ENCODE measurements at places on chromosomes 4 and X. TPM values are rescaled to one million over a fixed set of nuclear protein-coding genes. Genes with fewer than 3 reads are reported as not detected.

- no peak overlapping the region for H3K27ac ChIP-seq
- H3K27me3 ChIP-seq = no peaks in the 10 kb centered on the region
- H3K4me1 ChIP-seq = no peaks in the 10 kb centered on the region
- H3K36me3 ChIP-seq = no peaks in the 10 kb centered on the region
- no peak for DNase-seq
These were observed 676.3 kb upstream of the BOD1L1 start for GRCh38 chr4:14303856-14304255.

- H3K4me3 ChIP-seq = no peak overlapping the region
- H3K27ac ChIP-seq = no peak overlapping the region
- no peaks in the 10 kb centered on the region for H3K36me3 ChIP-seq
- no peak for DNase-seq
- H3K4me1 ChIP-seq = no peaks in the 10 kb centered on the region
- peaks cover 2% of the 10 kb centered on the region for H3K27me3 ChIP-seq
These were observed 15.6 kb upstream of the ADH5 start for GRCh38 chr4:99104153-99104552.

DNA sequence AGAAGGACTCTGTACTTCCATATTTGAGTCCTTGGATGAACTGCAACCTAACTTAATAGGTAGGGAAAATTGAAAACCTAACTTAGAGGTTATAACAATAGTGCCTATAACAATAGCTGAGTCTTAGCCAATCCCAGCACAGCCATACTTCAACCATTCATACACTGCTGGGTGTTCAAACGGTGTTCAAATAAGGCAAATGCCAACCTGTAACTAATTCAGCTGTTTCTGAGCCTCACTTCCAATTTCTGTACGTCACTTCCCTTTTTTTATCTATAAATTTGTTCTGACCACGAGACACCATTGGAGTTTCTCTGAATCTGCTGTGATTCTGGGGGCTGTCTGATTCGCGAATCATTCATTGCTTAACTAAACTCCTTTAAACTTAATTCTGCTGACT is 9.6 kb upstream of the GRSF1 start:
- no peaks in the 10 kb centered on the region for H3K27me3 ChIP-seq
- no peak for DNase-seq
- H3K36me3 ChIP-seq = peaks cover 4% of the 10 kb centered on the region
- H3K27ac ChIP-seq = no peak overlapping the region
- no peaks in the 10 kb centered on the region for H3K4me1 ChIP-seq
- no peak overlapping the region for H3K4me3 ChIP-seq

Gene FGFR3
- total RNA-seq = 0.39 TPM

Gene FGG
- not detected for total RNA-seq

DNA sequence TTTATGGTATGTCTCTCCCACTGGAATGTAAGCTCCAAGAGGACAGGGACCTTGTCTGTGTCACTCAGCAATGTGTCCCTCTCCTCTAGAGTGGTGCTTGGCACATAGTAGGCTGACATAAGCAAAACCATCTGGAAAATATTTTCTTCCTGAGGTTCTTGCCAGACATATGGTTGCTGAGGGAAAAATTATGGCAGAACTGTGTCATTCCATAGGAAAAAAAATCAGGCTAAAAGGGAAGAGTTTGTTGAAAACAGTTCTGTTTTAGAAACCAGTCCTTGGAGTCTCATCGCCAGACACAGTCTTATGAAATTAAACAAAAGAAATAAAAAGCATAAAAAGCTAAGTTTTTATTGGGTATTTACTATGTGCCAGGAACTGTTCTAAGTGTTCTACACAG is 60.9 kb downstream of the RTL9 start:
- H3K36me3 ChIP-seq = no peaks in the 10 kb centered on the region
- peaks cover 4% of the 10 kb centered on the region for H3K27me3 ChIP-seq
- no peak overlapping the region for H3K27ac ChIP-seq
- H3K4me1 ChIP-seq = no peaks in the 10 kb centered on the region
- no peak for DNase-seq

DNA sequence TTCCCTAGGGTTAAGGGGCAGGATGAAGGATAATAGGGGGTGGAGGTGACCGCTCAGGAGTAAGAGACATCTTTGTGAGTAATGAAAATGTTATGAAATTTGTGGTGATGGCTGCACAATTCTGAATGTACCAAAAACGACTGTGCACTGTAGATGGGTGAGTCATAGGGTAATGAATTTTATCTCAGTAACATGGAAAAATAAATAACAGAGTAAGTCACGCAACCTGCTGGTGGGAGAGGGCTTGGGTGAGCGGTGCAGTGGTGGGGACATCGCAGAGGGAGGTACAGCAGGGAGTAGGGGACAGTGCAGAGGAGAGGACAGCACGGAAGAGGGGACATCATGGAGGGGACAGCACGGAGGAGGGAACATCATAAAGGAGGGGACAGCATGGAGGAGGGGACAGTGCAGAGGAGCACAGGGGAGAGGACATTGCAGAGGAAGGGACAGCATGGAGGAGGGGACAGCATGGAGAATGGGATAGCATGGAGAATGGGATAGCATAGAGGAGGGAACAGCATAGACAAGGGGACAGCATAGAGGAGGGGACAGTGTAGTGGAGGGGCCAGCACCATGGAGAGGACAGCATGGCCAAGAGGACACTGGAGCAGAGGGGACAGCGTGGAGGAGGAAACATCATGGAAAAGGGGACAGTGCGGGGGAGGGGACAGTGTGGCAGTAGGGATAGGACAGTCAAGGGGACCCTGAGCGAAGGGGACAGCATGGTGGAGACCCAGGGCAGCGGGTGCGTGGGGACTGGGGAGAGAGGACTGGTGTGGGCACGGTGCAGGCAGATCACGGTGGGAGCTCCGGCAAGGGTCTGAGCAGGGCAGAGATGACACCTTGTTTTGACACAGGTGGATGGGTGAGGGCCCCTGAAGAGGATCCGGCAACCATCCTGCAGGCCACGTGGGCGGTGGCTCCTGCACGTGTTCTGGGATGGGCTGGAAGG is 68.5 kb upstream of the MXD4 start:
- DNase-seq = no peak
- H3K36me3 ChIP-seq = peaks cover 6% of the 10 kb centered on the region
- peaks cover 3% of the 10 kb centered on the region for H3K27me3 ChIP-seq
- H3K4me3 ChIP-seq = no peak overlapping the region
- H3K4me1 ChIP-seq = no peaks in the 10 kb centered on the region
- no peak overlapping the region for H3K27ac ChIP-seq

DNA sequence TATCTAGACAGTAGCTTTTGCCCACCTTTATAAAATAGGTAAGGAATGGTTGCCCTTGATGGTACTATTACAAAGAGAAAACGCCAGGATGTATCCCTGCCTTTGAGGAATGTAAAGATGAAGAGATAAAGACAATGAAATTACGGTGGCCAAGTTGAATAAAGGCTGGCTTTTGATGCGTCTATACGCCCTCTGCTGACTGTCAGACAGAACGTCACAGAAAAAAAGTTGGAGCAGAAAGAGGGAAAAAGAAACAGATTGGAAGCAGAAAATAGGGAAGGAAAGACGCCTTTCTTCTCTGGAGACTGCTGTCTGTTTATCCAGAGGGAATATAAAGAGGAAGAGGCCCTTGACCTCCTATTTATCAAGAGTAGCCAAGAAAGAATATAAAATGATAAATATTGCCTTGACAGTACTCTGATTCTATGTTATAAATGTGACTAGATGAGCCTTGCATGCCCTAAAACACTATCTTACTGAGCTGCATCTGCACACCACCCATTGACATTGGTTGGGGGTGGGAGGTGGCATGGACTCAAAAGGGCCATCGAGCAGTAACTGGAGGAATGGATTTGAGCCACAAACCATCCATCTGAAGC is 30.6 kb downstream of the PCDH19 start:
- H3K36me3 ChIP-seq = no peaks in the 10 kb centered on the region
- peaks cover 2% of the 10 kb centered on the region for H3K27me3 ChIP-seq
- no peak overlapping the region for H3K27ac ChIP-seq
- no peak for DNase-seq
- H3K4me3 ChIP-seq = no peak overlapping the region
- no peaks in the 10 kb centered on the region for H3K4me1 ChIP-seq
